Epithelial cell of proximal tubule (primary cell): ENCODE measurements at places on chromosomes 2 and 18.
A peak's percentile ranks its signal among the peaks of the same experiment; 100 is the strongest.

DNA sequence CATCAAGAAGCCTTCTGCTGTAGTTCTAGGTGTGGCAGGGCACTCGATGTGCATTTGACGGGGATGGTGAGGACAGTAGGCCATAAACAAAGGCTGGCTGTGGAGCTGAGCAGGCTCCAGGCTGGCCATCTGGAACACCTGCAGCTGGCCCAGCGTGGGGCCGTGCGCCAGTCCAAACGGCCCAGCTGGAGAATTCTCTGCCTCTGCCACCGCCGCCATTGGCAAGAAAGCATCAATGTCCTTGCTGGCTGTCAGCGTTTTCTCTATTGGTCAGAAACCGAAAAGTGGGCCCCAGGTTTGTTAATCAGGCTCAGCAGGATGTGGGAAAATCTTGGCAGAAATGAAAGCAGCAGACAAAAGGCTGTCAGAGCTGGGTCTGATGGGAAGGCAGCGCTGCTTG, 24.0 kb upstream of the CTIF start:
- DNase-seq: no peak

DNA sequence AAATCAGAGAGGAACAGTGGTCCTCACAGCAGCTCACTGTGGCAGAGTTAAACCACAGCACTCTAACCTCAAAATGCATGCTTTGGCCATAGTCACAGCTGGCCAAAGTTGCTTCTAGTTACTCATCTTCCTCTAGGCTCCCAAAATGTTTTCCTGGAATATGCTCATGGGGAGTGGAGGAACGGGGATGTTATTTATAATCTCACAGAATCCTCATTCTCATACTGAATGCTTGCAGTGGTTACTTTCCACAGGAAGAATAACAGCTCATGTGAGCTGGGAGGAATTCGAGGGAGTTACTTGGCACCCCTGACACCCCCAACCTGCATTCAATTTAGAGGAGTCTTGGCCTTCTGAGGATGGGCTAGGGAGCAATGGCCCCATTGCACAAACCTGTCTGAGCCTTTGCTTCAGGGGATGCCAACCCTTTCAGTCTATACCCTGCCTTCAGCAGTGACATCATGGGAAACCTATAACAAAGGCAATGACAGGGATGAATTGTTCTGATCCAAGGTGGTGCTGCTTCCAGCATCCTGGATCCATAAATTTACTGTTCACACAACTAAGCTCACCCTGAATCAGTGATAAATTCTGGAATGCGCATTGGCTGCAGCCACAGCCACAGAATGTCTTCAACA, 22.4 kb upstream of the CCBE1 start:
- no peak for DNase-seq

- no peak for DNase-seq
Measured at GRCh38 chr18:4847056-4847455, 350.0 kb downstream of the AKAIN1 start.

GRCh38 chr2:70029814-70030409, 57.4 kb upstream of the PCBP1 start:
- peak; percentile 92 for DNase-seq

GRCh38 chr2:236086971-236087465, 81.2 kb downstream of the GBX2 start:
- DNase-seq: no peak

DNA sequence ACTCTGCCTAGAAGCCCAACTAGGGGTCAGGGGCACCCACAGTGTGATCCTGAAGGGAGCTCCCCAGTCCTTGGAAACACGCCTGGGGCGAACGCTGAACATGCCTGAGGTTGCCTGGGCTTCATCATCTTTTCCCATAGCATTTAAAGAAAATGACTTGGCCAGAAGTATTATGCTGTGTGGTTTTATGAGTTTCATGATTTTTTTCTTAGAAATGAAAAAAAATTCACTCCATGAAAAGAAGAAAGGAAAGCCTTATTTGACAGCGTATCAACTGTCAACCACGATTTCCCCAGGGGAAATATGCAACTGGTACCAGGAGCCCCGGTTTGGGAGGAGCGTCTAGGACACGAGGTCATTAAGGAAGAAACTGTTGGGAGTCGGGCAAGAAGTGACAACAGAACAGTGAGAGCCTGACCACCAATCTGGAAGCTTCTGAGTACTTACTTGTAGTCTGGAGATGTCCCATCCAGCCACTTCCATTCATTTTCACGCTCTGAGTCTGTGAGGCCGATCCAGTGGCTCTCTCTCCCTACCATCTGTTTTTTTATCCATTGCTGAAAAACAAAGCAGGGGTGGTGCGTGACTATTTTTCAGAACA, 63.5 kb upstream of the THOC1 start:
- DNase-seq: no peak

- DNase-seq: no peak
Measured at GRCh38 chr2:210009126-210009525, 6.7 kb downstream of the RPE start.

- DNase-seq: no peak
Measured at GRCh38 chr18:49609256-49610021, 47.6 kb downstream of the LIPG start.

DNA sequence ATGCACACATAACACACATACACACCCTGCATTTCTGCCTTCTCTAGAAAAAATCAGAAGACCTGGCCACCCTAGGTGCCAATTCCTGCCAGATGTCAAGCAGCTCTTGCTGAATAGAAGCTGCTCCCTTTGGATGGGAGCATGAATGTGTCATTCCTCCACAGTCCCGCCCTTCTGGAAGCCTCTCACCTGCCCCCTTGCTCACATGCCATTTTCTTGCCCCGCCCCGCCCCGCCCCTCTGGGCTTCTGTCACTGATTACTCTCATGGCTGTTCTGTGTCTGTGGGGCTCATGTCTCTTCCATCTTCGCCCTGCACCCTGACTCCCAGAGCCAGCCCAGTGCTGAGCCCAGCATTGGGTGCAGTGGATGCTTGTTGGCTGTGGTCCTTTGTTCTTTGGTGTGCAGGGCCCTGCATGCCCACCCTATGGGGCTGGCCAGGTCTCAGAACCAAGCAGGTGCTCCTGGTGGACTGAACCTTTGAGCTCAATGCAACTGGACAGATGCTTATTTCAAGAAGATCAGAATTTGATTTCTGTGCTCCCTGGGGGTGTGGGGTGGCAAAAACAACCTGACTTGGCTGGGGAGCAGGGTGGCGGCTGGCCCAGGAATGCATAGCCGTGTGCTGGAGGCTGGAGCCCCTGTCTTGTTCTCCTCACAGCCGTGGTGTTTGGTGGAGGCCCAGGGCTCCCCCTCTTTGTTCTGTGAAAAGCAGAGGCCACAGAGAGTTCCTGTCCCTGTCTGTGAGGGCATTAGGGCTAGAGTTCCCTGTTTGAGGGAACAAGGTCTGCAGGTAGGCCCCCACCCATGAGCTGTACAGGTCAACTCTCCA, 140.6 kb upstream of the GLI2 start:
- DNase-seq: no peak

- DNase-seq: no peak
Measured at GRCh38 chr2:56806924-56807323, 623.1 kb downstream of the CCDC85A start.

DNA sequence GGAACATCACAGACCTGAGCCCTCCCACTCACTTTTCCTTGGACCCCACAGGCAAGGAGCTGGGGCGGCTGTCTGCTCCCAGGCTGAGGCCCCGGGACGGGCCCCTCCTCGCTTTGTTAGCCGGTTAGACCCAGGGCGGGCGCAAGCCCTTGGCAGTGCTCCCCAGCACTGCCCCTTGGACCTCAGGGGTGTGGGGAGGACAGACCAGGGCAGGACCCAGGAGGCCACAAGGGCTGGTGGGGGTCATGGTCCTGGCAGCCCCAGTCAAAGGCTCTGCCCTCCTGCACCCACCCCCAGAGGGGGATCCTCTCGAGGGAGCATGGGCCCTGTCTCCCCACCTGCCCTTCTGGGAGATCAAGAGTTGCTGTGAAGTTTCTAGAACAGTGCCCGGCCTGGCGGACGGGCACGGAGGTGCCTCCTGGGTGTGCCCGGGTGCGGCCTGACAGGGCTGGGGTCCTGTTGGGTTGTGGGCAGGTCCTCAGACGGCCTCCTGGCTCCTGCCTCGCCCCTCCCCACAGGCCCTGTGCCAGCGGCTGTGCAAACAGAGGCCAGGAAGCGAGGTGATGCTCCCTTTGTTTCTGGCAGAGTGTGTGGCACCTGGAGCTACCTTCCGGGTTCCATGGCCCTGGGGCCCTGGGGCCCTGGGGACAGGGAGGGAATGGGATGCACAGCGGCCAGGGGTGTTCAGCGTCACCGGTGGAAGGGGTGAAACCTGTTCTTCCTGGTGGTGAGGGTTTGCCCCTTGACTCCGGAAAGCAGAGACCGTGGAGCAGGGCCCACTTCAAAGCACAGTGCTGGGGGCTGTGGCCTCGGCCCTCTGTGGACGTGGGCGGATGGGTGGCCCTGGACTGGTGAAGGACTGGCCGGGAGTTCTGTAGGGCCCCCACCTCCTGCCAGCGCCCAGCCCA, 2.9 kb upstream of the GAL3ST2 start:
- DNase-seq: no peak

GRCh38 chr2:12202313-12203075, 456.1 kb downstream of the LPIN1 start:
- no peak for DNase-seq

DNA sequence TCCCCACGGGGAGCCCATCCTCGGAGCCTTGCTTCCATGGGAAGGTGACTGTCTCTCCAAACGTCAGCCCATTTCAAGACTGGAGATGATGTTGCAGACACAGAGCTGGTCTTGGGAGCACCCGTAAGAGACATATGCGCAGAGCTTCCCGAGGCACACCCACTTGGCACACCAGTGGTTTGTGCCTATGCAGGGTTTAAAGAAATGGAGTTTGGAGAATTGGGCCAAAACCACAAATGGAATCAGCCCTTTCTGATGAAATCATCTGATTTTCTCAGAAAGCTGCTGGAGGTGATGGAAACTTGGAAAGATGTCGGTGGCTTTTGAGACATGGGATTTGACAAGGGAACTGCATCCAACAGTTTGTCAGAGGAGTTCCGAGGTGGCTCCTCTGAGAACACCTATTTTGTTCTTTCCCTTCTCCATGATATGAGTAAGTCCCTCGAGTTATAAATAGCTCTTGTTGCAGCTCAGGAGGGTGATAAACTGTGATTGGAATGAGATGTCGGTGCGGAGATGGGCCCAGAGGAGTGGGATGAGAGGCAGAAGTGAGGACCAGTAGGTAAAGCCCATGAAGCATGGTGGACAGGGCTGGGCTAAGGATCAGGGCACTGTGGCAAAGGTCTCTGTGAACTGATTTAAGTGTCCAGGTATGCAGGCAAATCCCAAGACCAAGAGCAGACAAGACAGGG, 225.7 kb downstream of the ACKR3 start:
- DNase-seq: no peak

DNA sequence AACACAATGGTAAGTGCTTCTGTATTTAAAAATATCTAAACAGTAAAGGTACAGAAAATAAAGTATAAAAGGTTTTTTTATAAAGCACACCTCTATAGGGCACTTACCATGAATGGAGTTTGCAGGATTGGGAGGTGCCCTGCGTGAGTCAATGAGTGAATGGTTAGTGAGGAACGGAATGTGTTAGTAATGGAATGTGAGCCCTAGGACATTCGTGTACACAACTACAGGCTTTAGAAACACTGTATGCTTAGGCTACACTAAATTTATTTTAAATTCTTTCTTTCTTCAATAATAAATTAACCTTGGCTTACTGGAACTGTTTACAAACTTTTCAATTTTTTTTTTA, 337.9 kb upstream of the SLC39A10 start:
- peak; percentile 73 for DNase-seq

DNA sequence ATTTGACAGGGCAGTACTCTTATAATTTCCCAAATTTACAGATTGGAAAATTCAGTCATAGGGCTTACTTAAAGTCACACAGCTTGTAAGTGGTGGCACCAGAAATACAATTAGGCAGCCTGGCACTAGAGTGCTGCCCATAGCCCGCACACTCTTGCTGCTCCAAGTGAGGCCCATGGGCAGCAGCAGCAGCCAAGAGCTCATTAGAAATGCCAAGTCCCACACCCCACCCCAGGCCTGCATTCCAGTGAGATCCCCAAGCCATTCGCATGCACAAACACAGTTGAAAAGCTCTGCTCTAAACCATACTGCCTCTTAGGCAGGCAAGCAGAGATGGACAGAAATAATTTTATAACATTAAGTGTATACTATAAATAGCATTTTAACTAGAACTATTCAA, 379.3 kb upstream of the PKDCC start:
- no peak for DNase-seq

GRCh38 chr2:154280543-154280942, 408.8 kb downstream of the GALNT13 start:
- no peak for DNase-seq

GRCh38 chr2:23238011-23238657, 146.8 kb upstream of the KLHL29 start:
- no peak for DNase-seq

GRCh38 chr2:186422226-186422625, 63.8 kb upstream of the ZC3H15 start:
- DNase-seq: no peak

- no peak for DNase-seq
Measured at GRCh38 chr2:195411219-195411687, 245.8 kb upstream of the SLC39A10 start.

GRCh38 chr2:241150660-241151530, 628 bp downstream of the PPP1R7 start:
- DNase-seq: no peak

DNA sequence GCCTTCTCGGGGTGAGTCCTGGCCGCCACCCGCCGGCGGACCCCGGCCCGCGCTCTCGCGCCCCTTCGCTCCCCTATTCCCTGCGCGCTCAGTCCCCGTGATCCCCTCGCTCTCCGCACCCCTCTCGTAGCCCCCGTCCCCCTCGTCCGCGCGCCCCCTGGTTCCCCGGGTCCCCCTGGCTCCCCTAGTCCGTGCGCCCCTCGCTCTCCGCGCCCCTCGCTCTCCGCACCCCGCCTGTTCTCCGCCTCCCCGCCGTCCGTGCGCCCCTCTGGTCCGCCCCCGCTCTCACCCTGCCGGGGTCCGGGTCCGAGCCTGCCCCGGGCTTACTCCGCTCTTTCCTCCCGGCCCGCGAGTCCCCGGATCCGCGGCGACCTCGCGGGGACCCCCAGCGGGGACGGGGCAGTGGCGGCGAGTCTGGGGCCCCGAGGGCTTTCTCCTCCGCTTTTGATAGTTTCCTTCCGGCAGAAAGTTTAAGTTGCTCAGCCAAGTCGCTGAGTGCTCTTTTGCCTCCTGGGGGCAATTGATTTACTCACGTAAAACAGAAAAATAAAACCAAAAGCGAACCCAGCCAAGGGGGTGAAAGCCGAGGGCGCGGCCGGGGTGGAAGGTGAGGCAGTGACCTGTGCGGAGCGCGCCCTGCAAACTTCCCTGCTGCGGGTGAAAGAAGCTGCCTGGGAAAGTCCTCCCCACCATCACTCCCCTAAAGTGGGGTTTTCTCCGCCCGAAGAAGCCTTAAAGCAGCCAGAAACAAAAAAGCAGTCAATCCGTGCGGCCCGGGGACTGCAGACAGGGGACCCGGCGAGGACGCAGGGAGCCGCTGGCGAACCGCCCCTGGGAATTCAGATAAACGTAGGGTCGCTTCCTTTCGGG, 568 bp downstream of the RAB31 start:
- DNase-seq: no peak

GRCh38 chr2:216463148-216463547, 35.5 kb upstream of the RPL37A start:
- no peak for DNase-seq

DNA sequence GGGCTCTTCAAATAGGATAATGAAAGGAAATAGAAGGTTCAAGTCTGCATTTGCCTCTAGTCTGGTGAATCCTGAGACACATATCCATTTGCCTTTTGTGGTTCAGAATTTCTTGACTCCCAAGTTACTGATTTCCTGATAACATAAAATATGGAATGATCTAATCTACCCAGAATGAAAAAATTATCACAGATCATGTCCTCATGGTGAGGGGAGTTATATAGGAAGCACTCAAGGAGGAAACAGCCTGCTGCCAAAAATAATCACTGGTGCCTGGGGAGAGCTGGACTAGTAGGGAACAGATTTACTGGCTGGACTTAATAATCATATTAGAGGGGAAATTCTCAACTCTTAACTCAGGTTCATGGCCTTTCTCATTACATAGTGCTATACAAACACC, 95.5 kb upstream of the STK17B start:
- no peak for DNase-seq
